NCI-H460 (cell line): ENCODE measurements at places on chromosomes 3 and 15. TPM values are rescaled to one million over a fixed set of nuclear protein-coding genes. Genes with fewer than 3 reads are reported as not detected.

- DNase-seq: no peak
Observed at GRCh38 chr3:66499881-66500575, 794 bp downstream of the LRIG1 start.

DNA sequence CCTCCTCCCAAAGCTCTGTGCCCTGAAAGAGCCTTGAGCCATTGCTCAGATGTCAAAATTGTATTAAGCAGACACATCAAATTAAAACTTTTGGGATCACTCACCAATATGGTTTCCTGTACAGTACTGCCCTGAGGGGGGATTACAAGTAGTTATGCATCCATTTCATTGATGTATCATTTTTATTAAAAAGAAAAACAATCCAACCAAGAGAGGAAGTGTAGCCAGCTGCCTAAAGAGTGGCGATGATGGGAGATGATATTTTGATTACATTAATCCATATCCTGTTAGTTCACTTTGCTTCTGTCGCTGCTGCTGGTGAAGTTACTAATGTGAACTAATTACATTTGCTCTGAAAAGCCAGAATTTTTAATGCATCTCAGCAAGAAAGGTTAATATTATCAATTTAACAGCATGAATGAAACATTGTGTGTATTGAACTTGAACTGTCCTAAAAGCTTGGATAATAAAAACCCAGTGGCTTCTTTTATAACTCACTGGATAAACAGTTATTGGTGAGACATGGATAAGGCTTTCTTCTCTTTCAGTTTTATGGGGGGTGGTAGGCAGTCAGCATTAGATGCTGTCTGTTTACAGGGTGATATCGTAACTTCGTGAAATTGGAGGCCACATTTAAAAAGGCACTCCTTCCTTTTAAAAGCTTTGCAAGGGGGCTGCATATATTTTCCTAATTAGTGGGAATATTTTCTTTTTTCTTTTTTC lies 87.7 kb downstream of the IGF1R start:
- DNase-seq: no peak

GRCh38 chr3:187040516-187041361 lies 98.6 kb downstream of the RPL39L start:
- peak; percentile 21 for DNase-seq

DNA sequence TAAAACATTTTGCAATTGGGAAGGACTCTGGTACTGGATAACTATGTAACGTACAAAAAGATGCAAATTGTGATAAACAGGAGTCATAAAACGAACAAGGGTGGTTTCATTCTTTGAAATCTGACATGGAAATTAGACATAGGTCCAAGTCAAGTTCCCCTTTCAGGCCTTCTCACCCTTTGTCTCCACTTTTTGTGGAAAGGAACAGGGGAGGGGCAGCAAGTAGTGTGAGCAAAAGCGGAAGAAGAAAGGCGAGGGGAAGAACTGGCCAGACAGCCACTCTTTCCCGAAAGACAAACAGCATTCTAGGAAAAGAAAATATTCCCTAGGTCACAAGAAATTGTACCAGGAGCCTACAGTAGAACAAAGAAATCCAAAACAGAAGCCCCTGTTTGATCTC lies 52.6 kb downstream of the MCF2L2 start:
- DNase-seq: no peak

- DNase-seq: peak; percentile 15
Observed at GRCh38 chr3:146747928-146748327, 142.8 kb upstream of the PLSCR5 start.

GRCh38 chr3:52223449-52224408 lies 1.7 kb downstream of the TLR9 start:
- no peak for DNase-seq

- peak; percentile 38 for DNase-seq
Observed at GRCh38 chr15:84633311-84634227, 20.5 kb downstream of the WDR73 start.

DNA sequence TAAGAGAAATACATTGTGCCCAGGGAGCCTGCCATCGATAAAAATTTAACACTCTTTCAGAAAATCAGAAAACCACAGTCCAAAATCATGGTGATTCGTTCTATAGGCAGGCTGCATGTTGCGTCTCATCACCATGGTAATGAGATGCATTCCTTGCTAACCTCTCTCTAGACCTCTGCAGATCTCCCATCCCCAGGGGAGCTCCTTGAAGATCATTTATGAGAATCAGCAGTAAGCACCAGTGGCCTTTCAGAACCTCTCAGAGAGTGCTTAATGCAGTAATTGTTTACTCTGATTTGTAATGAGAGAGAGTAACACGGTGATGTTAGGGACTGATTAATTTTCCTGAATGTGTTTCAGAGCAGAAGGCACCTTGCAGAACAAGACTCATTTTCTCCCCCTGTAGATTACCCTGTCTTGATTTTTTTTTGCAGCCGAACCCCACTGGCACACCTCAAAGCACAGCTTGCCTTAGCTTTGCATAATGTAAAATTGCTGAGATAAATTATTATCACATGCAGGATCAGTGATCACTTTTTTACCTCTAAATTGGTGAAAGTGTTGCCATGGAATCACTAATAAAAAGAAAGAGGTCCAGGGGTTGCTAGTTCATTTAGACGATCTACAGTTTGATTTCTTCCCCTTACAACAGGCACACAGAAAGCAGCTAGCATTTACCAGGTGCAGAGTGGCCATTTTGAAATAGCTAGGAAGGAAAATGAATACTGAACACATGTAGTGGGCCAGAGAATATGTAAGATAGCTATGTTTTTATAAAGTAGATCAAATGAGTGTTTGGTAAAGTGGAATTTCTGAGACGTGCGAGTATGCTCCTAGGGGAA lies 98.9 kb upstream of the CHL1 start:
- DNase-seq: no peak

DNA sequence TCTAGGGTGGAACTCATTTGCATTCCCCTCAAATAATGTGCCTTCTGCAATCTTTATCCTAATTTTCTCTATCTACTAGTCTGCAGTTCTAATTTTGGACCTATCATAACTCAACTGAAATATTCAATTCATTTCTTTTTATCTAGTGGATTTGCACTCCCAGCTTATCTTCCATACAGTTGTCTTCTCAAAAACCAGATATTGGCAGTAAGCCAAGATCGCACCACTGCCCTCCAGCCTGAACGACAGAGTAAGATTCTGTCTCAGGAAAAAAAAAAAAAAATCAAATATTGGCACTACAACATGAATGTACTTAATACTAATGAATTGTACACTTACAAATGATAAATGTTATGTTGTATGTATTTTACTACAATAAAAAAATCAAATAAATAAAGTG lies 18.0 kb upstream of the CHMP2B start:
- DNase-seq: no peak

- no peak for DNase-seq
Observed at GRCh38 chr3:135629701-135630408, 335.7 kb upstream of the PPP2R3A start.

DNA sequence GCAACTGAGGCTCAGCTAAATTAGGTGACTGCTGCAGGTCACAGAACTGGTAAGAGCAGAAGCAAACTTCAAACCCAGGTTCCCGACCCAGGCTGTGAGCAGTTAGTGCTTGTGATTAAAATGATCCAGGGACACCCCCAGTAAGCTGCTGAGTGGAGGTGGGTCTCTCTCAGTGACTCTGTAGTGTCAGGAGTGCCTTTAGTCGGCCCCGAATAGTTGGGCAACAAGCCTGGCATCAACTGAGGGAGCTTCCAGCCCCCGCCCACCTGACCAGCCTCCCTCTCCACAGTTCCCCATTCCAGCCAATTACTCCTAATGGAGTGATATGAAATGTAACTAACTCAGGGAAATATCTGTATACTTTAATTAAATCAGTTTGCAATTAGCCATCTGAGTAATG lies 168.0 kb upstream of the SMAD3 start:
- no peak for DNase-seq

GRCh38 chr15:98626153-98626552 lies 22.2 kb upstream of the IGF1R start:
- no peak for DNase-seq

GRCh38 chr15:31403096-31403495 lies 76.5 kb downstream of the KLF13 start:
- DNase-seq: no peak

- DNase-seq: no peak
Observed at GRCh38 chr3:140931801-140932200, 9.8 kb upstream of the SLC25A36 start.

DNA sequence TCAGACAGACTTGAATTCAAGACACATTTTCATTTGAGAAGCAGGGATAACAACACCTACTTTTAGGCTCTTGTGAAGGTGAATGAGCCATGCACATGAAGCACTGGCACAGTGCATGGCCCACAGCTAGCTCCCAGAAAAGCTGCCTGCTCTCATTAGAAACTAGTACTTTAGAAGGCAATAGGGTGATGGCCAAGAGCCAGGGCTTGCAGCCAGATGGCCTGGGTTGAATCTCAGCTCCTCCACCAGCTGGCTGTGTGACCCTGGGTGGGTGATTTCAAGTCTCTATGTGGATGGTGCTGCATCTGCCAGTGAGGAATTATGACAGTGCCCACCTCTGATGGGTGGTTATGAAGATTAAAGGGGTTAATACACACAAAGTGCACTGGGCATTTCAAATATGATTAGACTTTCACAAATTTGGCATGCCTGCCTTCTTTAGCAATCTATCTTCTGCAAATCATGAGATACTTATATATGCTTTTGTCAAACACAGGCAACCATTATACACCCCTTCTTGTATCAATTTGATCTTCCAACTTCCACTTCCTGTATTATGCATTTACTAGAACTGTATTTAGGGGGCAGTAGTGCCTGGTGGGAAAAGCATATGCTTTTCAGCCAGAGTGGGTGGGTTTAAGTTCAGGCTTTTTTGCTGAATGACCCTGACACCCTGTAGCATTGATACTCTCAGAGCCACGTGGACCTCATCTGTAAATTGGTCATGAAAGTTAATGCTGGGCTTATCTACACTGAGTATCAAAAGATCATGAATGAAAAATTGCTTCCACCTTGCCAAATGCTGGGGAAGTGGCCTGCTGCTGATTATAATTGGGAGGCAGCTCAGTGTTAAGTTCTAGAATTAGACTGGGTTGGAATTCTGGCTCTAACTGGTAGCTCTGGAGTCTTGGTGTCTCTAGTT lies 34.7 kb upstream of the RBP1 start:
- DNase-seq: no peak

GRCh38 chr15:42272939-42273899 lies at the start of the genes GANC and TMEM87A:
Gene GANC (plus strand): TSS chr15:42273201. CDS start chr15:42274482, 1,281 bp downstream.
Gene TMEM87A (minus strand): TSS chr15:42273433. CDS start chr15:42273398, 35 bp downstream.
- DNase-seq: peak; percentile 98

GRCh38 chr3:50493086-50493485 lies 10.3 kb downstream of the CACNA2D2 start:
- no peak for DNase-seq

- no peak for DNase-seq
Observed at GRCh38 chr3:104825116-104825515, 541.6 kb upstream of the ALCAM start.

GRCh38 chr3:194871143-194871863 lies 185.6 kb downstream of the FAM43A start:
- no peak for DNase-seq

GRCh38 chr3:193816656-193817311 lies 223.8 kb downstream of the OPA1 start:
- DNase-seq: no peak

GRCh38 chr3:69407908-69408307 lies 22.0 kb upstream of the FRMD4B start:
- DNase-seq: no peak

GRCh38 chr3:11136830-11137626 lies 17.3 kb upstream of the HRH1 start:
- peak; percentile 69 for DNase-seq

DNA sequence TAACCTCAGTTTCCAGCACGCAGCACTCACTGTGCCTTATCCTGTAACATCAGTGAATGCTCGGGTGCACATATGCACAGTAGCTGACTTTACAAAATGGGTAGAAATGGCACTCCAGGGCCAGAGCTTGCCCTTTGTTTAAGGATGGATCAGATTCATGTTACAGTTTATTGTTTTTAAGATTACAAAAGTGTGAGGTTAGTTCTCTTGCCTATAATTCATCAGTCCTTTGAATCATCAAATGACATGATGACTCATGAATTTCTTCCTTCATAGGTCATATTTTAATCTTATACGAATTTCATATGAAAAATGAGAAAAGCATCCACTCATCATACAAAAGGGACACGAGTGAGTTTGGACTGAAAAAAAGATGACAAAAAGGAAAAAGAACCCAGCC lies 545.3 kb downstream of the GBE1 start:
- DNase-seq: no peak

DNA sequence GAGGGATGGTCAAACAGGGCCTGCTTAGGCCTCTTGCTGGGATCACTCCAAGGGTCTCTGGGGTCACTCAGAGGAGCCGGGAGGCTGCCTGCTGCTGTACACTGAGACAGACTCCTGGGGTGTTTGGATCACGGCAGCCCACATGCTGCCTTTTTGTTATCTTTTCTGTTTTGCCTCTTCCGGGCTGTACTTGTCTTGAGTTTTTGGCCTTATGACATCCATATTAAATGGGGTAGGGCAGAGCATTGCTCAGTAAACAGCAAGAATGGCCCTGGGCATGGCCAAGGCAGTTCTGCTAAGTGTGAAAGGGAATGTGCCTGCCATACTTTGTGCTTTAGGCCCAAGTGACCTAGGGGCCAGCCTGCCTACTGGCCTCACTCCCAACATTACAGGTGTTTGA lies 771 bp upstream of the ENTPD3 start:
- DNase-seq: no peak

- DNase-seq: no peak
Observed at GRCh38 chr3:177530908-177531307, 333.6 kb upstream of the TBL1XR1 start.

DNA sequence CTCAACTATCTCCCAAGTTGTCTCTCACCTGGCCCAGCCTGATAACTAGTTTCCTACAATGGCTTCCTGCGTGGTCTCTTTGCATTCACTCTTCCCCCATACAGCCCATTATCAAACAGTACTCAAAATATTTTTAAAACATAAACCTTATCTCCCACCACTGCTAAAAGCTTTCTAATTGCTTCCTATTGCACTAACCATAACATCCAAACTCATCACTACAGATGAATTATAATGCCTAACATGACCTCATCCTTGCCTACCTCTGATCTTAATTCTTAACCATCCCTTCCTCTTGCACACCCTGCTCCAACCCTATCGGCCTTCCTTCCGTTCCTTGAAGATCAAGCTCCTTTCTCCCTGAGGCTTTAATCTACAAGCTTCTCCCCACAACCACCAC lies 17.0 kb downstream of the ACAP2 start:
- DNase-seq: no peak

GRCh38 chr15:69780981-69781380 lies 316.7 kb downstream of the TLE3 start:
- no peak for DNase-seq

The FANCD2OS gene
- not detected in 2 replicates for total RNA-seq

The SPTBN5 gene
- total RNA-seq: 0.06 and 0.10 TPM in 2 replicates

The GABRR3 gene
- total RNA-seq: not detected in 2 replicates

The CADM2 gene
- total RNA-seq: 20.9 and 25.0 TPM in 2 replicates

The MUC20 gene
- total RNA-seq: 0.15 and 0.23 TPM in 2 replicates

The CIP2A gene
- total RNA-seq: 18.2 and 21.9 TPM in 2 replicates

The PFKFB4 gene
- total RNA-seq: 5.7 and 6.8 TPM in 2 replicates

The COX5A gene
- 235 and 237 TPM in 2 replicates for total RNA-seq

The CIB1 gene
- 51.0 and 54.1 TPM in 2 replicates for total RNA-seq

The SSUH2 gene
- total RNA-seq: 0.20 and 0.27 TPM in 2 replicates

The ATP10A gene
- 0.03 and 0.07 TPM in 2 replicates for total RNA-seq

The LRRIQ4 gene
- total RNA-seq: 0.10 and 0.17 TPM in 2 replicates

The RLBP1 gene
- not detected in 2 replicates for total RNA-seq
